ENCODE measurements at places on chromosomes 11 and 22. TPM values are rescaled to one million over a fixed set of nuclear protein-coding genes. Genes with fewer than 3 reads are reported as not detected.
A peak's percentile ranks its signal among the peaks of the same experiment; 100 is the strongest.

SRSF8 gene
- total RNA-seq = 20.4 TPM

MS4A15 gene
- not detected for total RNA-seq

PARVB gene
- total RNA-seq = 25.3 TPM

OOSP2 gene
- not detected for total RNA-seq

POGLUT3 gene
- total RNA-seq = 8.7 TPM

TREH gene
- not detected for total RNA-seq

TEF gene
- total RNA-seq = 3.6 TPM

HTR3A gene
- not detected for total RNA-seq

GLYAT gene
- total RNA-seq = not detected

DDI1 gene
- not detected for total RNA-seq

SNX32 gene
- total RNA-seq = under 0.01 TPM

ISX gene
- not detected for total RNA-seq

SLC6A5 gene
- total RNA-seq = not detected

CCDC73 gene
- total RNA-seq = not detected

MRGPRX3 gene
- under 0.01 TPM for total RNA-seq

PLEKHA7 gene
- total RNA-seq = 1.1 TPM

ACO2 gene
- total RNA-seq = 81.0 TPM

SIK2 gene
- total RNA-seq = 9.9 TPM

HIPK3 gene
- total RNA-seq = 107 TPM

DNA sequence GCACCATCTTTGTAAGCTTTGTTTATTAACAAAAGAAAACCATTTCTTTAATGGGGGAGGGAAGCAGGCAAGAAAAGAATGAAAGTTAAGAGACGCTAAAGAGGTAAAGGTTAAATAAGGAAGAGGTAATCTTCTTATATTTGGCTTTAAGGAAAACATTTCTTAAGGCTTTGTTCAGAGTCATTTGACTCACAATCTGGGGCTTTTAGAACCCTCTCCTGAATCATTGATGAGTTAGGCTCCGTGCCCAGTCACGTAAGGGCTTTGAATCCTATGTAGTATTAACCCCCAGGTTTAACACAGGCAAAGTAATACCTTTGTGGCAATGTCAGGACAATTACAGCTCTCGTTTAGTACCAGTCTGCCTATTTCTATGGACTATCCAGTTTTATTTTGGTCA, 26.1 kb downstream of the MADD start:
- DNase-seq = no peak

DNA sequence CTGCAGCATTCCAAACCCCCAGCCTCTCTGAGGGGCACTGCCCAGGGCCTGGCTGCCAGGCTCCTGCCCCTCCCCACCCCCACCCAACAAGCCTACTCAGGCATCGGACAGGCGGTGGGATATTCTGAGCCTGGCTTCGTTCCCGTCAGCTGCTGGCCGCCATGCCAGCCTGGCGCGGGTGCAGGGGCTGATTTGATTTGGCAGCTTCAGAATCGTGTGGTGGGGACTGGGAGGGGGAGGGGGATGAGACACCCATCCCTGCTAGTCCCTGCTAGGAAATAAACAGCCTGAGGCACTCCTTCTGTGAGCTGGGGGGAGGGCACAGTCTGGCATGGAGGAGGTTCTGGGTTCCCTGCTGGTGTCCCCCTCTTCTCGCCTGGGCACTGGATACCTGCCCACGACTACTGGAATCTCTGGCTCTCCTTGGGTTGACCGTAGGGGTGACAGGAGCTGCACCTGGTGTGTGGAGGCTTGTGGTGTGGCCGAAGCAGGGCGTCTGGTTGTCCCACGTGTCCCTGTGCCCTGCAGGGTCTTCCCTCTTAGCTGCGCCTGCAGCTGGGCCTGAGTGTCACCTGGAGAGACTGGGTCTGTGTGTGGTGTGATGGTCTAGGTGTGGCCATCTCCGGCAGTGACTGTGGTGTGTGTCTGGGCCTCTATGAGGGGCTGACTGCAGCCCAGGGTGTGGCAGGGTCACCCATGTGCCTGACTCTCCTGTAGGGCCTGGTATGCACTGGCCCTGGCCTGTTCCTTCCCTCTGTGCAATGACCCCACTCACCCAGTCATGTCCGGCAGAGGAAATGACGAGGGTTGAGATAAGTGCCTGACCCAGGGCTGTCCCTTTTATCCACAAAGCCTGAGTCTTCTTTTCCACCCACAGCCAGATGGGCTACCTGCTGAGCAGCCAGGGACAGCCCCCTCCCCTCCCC, 42.2 kb downstream of the PDE2A start:
- DNase-seq = peak; percentile 84

DNA sequence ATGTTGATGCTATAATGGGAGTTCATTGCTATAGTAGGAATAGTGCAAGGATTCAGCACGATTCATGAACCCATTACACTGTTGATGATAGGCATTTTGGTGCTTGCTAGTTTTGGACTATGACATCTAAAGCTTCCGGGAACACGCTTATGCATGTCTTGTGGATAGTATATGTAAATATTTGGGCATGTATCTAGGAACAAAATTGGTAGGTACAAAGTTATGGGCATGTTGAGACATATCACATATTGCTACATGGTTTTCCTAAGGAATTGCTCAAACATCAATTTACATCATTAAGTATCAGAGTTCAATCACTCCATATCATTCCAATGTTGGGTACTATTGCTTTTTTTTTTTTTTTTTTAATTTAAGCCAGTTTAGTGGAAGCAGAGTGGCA, 1103.2 kb downstream of the TBC1D22A start:
- no peak for DNase-seq

- DNase-seq = no peak
These were observed 30.8 kb downstream of the APLP2 start for GRCh38 chr11:130100381-130101095.

DNA sequence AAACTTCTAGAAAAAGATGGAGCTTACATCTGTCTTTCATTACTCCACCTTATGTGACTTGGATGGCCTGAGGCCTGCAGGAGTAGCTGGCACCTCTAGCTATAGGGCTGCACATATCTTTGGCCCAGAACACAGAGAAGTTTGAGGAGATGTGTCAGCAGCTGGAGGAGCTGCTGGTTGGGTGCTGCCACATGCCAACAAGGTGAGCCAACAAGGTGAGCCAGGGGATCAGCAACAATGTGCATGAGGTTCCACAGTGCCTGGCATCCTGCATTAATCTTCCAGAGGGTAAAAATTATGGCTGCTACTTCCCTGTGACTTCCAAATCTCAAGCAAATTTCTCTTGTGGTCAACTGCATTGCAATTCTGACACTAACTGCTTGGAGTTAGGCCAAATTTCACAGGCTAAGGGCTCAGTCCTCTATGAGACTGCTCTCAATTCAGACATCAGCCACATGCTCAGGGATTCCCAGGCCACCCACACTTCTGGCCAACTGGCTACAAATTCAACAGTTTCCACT, 16.0 kb downstream of the RBM7 start:
- DNase-seq = no peak

GRCh38 chr11:94106716-94107115, 21.9 kb upstream of the PANX1 start:
- no peak for DNase-seq

GRCh38 chr11:19711911-19712280, 741 bp upstream of the NAV2 start:
- DNase-seq = no peak

DNA sequence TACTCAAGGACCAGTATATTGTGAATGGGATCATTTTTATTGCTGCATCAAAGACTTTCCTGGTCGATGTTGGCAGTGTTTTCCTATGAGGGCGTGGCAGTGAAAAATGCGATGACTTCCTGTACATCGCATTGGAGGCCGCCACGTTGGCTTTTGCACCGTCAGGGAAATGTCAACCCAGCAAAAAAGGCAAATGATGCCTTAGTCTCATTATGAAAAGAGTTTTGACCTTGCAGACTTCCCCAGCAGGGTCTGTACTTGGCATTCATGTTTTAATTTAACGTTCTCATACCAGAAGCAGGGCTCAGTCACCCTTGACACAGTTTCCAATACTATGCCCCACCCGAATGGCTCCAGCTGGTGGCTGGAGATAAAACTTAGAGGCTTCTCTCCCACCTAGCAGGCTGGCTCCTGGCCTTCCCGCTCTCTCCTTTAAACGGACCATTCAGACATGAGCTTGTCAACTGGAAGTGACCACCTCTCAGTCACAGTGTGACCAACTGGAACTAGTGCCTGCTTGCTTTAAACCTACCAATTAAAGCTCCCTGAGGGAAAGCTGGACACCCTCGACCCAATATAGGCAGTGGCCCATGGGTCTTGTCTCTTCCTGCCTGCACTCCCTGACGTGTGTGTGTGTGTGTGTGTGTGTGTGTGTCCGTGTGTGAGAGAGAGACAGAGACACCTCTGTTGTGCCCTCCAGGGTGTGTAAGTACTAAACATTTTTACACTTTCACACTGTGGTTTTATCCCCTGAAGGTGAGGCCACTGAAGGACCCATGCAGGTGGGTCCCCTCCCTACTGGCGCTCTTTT, 8.7 kb upstream of the GDPD5 start:
- DNase-seq = no peak

DNA sequence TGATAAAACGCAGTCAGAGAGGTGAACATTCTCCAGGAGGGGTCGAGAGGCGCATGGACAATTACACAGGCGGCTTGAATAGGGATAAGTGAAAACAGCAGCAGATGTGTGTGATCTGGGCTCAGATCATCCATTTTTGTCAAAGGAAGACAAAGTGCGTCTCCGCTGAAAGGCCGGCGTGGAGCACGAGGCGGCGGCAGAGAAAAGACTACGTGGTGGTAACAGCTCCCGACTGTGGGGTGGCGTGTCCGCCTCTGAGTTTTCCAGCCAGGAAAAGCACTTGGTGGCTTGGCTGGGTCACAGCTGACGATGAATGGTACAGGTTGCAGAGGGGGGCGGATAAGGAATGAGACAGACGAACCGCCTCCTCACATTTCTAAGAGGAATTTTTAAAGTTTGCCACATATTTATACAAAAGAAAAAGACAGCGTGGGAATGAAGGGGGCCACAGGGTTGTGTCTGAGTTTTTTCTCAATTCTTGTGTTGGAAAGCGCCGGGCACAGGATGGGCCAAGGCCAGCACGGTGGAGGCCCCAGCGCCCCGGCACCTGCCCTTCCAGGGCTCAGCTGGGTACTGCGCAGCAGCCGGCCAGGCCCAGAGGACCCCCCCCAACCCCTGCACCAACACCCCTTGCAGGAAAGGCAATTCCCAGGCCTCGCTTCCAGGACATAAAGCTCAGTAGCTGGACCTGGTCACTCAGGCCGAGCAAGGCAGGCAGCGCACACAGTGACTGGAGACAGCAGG, 80.4 kb downstream of the TRMU start:
- no peak for DNase-seq

DNA sequence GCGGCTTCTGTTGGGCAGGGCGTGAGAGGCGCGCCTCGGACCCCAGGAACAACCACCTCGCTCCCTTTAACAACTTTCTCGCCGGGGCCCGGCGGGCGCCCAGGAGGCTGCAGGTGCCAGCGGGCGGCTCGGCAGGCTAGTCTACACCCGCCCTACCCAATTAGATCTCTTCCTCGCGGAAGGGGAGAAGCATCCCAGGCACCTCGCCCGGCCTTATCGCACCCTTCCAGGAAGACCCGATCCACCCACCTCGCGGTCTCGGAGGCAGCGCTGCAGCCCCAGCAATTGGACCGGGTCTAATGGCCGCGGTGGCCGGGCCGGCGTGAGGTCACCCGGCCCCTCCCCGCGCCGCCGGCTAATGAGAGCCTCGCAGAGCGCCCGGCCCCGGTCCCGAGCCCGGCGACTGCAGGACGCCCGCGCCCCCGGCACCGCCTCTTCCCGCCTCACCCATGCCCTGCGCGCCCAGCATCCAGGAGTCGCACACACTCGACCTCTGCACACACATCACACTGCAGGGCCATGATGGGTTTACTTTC, at the start of gene PLAAT3:
PLAAT3 (minus strand) TSS at position 298 of the 536 bp plus-strand sequence. CDS start 419 bp downstream, outside the sequence.
- DNase-seq = peak; percentile 74

- DNase-seq = no peak
These were observed 76.7 kb upstream of the PICALM start for GRCh38 chr11:86145439-86146156.

DNA sequence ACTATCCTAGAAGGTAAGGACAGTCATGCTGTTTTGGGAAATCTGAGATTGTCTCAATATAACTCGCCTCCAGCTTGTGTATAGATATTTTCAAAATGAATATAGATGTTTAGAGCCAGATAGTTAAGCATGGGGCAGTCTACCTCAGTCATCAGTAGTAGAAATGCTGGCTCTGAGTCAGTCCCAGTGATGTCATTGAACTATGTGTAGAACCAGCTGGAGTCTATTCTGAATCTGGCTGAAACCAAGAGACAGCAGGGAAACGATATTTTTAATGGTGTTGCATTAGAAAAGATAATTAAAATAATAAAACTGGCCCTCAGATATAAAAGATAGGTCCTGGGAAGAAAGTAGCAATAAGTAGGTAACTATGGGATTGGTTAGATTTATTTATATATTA, 25.9 kb downstream of the PIWIL4 start:
- DNase-seq = no peak

DNA sequence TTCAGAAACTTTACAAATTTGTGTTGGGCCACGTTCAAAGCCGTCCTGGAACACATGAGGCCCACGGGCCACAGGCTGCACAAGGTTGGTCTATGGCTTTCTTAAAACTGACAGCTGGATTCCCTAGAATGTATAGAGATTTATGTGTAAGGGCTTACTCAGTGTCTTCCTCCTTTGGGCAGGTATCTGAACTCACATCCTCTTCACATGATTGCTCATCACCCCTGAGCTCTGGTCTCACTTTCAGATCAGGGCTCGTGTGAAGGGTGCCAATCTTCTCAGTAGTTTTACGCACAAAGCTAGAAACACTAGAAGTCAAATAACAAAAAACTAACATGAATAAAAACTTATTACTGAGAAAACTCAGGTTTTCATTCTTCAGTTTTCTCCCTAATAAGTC, 27.1 kb downstream of the HPS5 start:
- no peak for DNase-seq

GRCh38 chr11:60959431-60959830, 7.5 kb upstream of the SLC15A3 start:
- no peak for DNase-seq

- DNase-seq = peak; percentile 65
These were observed 2.9 kb upstream of the BTBD10 start for GRCh38 chr11:13465909-13466371.

GRCh38 chr11:103946793-103947545, 89.5 kb upstream of the DDI1 start:
- DNase-seq = no peak

- DNase-seq = peak; percentile 58
These were observed 39.1 kb downstream of the MMP27 start for GRCh38 chr11:102666331-102666957.

DNA sequence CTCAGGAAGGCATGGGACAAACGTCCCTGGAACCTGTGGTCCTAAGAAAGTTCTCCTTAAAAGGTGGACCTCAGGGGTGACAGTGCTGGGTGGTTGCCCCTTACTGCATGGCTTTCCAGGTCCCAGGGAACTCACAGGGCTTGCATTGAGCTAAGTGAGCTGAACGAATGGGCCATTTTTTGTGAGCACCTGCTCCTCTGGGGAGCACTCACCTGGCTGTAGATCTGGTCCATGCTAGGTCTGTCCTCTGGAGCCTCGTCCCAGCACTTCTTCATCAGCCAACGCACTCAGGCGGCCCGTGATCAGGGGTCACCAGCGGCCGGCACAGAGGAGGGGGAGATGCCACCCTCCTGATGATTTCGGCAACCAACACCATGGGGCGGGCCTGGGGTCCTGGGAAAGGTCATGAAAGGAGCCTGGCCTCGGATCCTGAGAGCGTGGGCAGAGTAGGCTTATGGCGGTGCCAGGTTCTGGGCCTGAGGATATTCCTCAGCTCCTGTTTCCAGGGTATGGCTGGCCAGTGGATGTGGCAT, 36.8 kb upstream of the LRRC32 start:
- DNase-seq = no peak
